ENCODE measurements at places on chromosomes 2 and 18. TPM values are rescaled to one million over a fixed set of nuclear protein-coding genes. Genes with fewer than 3 reads are reported as not detected.

AQP12A gene
- total RNA-seq: not detected

FN1 gene
- total RNA-seq: 2,790 TPM

GKN1 gene
- not detected for total RNA-seq

UGT1A9 gene
- 1.0 TPM for total RNA-seq

NR4A2 gene
- not detected for total RNA-seq

DSG4 gene
- not detected for total RNA-seq
